Stimulated activated CD4-positive, alpha-beta T cell treated with anti-CD3 and anti-CD28 coated beads, Interleukin-15, amount 100 ng/mL, for 1 hour (primary cell): ENCODE measurements at places on chromosomes 1 and 21.

DNA sequence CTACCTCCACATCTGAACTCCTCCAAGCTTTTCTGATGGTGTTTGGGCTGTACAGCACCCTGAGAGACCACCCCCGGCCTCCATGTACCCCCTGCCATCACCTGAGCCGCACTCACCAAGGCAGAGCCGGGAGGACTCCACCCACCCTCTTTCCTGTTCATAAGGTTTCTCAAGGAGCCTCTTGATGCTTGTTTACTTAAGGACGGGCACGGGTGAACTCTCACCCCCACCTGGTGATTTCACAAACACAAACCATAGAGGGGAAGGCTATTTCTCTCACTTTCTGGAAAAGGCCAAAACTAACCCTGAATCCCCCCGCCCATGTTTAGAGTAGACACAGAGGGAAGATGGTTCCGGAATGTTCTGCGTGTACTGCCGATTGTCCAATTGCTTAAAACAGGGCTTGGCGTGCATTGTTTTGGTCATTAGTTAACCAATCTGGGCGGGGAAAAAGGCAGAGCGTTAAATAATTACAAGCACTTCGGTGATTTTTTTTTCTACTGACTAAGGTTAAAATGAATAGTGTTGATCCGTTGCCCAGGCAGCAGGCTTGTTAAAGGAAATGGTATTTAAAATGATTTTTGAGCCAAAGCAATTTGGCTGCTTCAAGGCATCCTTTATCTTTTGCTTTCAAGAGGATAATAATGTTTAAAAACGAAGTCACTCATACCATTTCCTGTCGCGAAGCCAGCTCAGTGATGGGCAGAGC, 279.8 kb upstream of the VAMP3 start:
- no peak for DNase-seq

GRCh38 chr1:169584483-169585144, 1.7 kb downstream of the F5 start:
- no peak for DNase-seq

GRCh38 chr1:54229281-54229891, 29.4 kb downstream of the MRPL37 start:
- DNase-seq = no peak

DNA sequence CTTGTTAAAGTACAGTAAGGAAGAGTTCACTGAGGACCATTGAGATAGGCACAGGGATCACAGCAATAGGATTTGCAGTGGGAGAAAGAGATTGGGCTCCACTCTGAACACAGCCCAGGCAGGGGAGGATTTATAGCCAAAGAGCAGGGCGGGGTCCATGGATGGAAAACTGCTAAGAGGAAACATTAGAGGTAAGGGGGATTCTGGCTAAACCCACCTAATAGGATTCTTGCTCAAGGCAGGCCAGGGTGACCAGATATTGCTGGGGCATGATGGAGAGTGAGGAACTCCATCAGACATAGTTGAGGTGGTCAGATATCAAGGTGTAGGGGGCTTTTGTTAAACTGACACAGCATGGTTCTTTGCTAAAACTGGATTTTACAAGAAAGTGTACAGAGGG, 372.8 kb downstream of the NPHP4 start:
- no peak for DNase-seq

GRCh38 chr1:246698466-246699094, 25.6 kb upstream of the SCCPDH start:
- DNase-seq = no peak

DNA sequence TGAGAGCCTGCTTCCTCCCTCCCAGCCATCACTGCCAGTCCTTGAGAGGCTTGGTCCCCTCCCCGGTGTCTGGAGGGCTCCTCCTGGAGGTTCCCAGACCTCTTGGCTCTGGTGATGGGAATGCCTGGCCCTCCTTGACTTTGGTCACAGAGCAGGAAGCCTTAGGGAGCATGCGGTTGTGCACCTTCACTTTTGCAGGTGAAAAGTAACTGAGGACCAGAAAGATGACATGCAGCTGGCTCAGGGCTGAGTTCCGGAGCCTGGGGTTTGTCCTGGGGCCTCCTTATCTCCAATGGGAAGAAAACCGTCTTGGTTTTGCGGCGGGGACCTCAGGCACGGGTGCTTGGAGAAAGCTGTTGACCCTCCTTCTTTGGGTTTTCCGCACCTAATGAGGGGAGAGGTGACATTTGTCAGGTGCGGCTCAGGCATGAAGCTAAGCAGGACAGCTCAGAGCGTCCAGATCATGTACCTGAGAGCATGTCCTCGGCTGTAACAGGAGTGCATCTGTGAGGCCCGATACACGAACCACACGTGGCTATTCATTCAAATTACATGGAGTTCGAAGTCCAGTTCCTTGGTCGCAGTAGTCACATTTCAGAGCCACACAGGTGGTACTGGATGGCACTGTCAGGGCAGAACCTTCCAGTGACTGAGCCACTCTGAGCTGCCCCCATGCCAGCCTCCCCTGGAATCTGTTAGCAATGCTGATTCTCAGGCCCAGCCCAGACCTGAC, 608 bp upstream of the MX2 start:
- DNase-seq = no peak

GRCh38 chr1:3611170-3612019, at the start of gene MEGF6:
Gene MEGF6 (minus strand): TSS chr1:3611508. CDS start chr1:3611268, 240 bp downstream.
- peak; percentile 31 for DNase-seq

- DNase-seq = no peak
These were observed 40.8 kb upstream of the GPR157 start for GRCh38 chr1:9169601-9170137.

- DNase-seq = no peak
These were observed 401.2 kb upstream of the VAMP3 start for GRCh38 chr1:7369866-7370265.

GRCh38 chr1:29196863-29197589, 15.3 kb upstream of the SRSF4 start:
- no peak for DNase-seq

DNA sequence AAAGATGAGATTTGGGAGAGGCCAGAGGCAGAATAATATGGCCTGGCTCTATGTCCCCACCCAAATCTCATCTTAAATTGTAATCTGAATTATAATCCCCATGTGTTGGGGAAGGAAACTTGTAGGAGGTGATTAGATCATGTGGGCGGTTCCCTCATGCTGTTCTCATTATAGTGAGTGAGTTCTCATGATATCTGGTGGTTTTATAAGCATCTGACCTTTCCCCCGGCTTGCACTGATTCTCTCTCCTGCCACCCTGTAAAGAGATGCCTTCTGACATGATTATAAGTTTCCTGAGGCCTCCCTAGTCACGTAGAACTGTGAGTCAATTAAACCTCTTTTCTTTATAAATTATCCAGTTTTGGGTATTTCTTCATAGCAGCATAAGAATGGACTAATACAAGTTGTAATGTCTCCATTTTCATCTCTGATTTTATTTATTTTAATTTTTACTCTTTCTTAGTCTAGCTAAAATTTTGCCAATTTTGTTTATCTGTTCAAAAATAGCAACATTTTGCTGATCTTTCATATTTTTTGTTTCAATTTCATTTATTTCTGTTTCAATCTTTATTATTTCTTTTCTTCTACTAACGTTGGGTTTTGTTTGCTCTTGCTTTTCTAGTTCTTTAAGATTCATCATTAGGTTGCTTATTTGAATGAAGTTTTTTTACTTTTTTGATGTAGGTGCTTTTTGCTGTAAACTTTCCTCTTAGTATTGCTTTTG, 67.0 kb upstream of the ZRANB2 start:
- DNase-seq = no peak

- no peak for DNase-seq
These were observed 5.2 kb downstream of the COQ8A start for GRCh38 chr1:226945106-226945857.

DNA sequence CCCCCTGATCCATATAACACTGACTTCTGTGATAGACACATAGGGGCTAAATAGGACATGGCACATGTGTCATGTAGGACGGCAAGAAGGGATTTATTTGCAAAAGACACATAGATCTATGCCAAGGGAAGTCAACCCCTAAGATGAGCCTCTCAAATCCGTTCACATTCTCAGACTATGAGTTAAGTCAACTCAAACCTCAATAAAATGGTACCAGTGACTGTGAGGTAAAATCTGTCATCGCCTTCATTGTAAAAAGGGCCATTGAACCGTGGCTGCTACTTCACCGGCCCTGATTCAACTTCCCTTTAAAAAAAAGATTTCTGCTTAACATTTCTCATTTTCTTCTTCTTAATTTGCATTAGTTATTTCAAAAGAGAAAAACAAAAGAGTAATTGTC, 144.0 kb downstream of the ZNF281 start:
- no peak for DNase-seq

GRCh38 chr1:153220606-153221303, 3.4 kb downstream of the PRR9 start:
- no peak for DNase-seq

- DNase-seq = no peak
These were observed 601 bp downstream of the JMJD4 start for GRCh38 chr1:227734546-227734855.

- DNase-seq = no peak
These were observed 1341.2 kb downstream of the PLA2G4A start for GRCh38 chr1:188169971-188170370.

DNA sequence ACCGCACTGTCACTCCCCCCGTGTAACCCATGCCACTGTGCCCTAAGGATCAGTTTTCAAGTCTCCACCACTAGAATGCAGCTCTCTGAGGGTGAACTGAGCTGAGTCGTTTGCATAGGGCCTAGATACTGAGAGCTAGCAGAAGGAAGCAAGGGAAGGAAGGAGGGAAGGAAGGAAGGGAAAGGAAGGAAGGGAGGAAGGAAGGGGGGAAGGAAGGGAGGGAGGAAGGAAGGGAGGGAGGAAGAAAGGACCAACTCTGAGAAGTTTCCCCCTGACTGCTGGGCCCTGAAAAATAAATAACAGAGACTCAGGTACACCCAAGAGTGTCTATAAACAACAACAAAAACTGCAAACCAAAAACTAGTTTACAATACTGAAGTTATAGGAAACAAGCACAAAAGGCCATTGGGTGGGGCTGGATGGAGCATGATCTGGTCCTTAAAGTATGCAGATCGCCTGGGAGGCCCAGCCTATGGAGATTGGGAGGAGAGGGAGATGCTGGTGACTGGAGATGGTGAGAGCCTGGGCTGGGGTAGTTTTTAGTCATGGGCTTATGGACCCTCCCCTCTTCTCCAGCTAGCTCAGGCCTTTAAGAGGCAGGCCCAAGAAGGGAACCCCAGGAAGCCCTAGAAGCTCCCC, 1.7 kb upstream of the MRPS15 start:
- DNase-seq = no peak

- no peak for DNase-seq
These were observed 278.4 kb downstream of the TM2D1 start for GRCh38 chr1:61446531-61446991.

DNA sequence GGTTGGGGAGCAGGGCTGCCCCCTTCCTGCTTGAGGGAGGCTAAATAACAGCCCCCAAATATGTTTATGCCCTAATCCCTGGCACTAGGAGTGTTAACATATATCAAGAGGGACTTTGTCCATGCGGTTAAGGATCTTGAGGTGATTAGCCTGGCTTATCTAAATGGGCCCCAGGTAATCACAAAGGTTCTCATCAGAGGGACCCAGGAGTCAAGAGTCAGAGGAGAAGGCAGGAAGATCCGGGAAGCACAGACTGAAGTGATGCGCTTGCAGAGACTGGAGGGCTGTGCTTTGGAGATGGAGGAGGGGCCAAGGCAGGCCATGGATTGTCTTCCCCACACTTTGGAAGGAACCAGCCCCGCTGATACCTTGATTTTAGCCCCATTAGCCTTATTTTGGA, 86.4 kb downstream of the IER5 start:
- DNase-seq = no peak

DNA sequence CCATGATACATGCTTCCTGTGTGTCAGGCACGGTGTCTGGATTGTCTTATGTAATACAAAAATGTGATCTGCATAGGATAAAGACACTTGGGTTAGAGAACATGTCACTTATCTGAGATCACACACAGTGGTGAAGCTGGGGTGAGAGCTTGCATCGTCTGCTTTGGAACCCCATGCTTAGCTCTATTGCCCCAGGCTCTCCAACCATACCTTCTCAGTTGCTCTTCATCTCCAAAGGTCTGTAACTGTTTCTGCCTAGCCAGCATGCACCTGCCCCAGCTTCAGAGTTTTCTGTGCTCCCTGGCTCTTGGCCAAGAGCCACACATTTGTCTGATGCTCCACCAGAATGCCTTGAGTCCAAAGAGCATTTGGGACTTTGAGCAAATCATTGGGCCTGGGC, 93.9 kb upstream of the COG2 start:
- no peak for DNase-seq

GRCh38 chr1:224182057-224182865, 779 bp upstream of the DEGS1 start:
- DNase-seq = peak; percentile 19

DNA sequence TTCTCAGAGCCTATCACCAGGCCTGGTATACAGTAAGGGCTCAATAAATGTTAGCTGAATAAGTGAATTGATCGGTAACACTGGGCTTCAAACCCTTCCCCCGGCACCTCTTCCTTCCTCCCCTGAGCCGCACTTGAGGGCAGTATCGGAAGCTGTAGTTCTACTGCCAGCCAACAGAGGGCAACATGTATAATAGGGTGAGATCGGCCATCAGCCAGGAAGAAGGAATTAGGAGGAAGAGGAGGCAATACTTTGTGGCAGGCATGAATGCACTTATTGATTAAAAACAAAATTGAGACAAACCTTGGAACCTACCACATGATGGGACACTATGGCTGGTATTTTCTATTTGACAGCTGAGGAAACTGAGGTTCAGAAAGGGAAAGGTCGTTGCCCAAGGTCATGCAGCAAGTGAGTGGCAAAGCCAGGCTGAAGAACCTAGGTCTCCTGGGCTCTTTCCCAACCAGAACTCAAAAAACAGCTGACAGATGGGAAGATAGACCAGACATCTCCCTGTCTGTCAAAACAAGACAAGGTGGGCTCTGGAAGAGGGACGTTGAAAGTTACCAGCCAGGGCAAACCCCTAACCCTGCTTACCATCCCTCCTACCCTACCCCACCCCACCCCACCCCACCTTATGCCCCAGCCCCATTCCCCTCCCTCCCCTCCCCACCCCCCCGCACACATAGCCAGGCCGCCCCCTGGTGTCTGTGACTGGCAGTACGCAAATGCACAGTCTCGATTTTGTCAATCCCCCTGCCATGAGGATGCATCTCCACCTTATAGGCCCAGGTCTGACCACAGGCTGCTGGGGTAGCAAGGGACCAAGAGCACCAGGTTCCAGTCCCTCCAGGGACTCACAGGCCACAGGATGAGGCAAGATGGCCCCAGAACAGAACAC, 107.3 kb upstream of the RUNX3 start:
- DNase-seq = peak; percentile 55

DNA sequence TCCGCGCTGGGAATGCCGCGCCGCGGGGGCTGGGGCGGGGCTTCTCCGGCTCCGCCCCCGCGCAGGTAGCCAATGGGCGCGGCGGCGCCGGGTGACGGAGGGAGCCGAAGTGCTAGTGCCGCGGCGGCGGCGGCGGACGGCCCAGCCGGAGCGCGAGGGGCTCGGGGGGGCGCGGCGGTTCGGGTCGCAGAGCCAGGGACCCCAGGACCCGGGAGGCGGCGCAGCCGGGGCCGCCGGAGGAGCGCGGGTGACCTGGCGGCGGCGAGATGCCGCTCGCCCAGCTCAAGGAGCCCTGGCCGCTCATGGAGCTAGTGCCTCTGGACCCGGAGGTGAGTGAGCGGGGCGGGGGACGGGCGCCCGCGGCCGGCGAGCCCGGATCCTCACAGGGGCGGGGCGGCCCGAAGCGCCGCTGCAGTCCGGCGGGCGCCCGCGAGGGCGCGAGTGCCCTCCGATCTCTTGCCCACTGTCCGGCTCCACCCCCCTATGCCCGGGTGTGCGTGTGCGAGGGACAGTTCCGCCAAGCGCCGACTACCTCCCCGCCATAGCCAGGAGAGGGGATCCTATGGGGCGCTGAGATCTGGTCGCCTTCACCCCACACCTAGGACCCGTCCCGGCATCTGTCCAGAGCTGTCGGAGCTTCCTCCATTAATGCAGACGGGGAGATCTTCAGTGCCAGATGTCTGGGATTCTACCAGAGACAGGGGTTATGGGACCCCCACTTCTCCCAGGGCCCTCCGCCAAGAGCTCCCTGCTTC, at the start of gene RPS6KA1:
TSS of gene RPS6KA1 (plus strand) at position 107 of the 755 bp plus-strand sequence. CDS start at position 267, 160 bp downstream.
- peak; percentile 37 for DNase-seq
